ENCODE measurements at places on chromosomes 5 and 9.

DNA sequence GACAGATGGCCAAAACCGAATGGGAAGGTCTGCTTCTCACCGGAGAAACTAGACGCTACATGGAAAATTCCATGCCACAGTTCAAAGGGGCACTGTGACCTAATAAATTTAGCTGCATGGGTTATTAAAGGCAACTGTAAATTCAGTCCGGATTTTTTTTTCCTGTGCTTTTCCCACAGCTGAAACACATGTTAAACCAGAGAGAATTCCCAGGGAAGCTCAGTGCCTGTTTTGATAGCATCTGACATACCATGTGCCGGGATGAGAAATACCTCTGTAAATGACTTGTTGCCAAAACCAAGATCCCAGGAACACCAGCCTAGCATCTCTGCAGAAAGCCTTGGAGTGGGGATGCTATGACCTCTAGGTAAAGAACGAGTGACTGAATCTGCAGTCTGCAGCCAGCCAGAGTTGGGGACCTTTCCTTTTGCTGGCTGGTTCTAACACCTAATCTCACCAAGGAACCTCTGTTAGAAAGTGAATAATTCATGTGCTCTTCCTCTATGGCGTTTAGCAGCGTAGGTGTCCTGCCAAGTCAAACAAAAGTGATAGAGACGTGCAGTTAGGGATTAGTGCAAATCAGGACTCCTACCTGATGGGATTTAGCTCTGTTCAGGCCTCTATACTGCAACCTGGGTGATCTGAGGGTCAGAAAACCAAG lies 77.9 kb downstream of the SLIT3 start:
- no peak for DNase-seq

DNA sequence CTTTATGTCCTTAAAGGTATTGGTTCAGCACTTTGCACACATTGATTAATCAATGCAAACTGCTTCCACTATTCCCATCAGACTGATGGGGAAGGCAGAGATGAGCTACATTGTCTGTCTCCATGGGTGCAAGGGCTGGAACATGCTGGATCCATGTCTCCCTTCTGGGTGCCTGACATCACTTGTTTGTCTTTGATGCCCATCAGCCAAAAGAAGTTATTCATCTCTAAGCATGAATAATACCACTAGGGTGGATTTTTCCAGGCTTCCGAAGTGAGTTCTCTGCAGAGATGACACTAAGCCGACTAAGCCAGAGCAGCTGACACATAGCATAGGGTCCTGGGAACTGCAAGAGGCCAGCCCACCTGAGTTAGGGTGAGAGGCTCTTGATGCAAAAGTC lies 8.7 kb downstream of the FGF1 start:
- DNase-seq = no peak

- DNase-seq = no peak
These were observed 636.4 kb upstream of the ARRDC3 start for GRCh38 chr5:92019376-92019990.

- DNase-seq = no peak
These were observed 294.0 kb downstream of the SEC61B start for GRCh38 chr9:99515895-99516656.

- no peak for DNase-seq
These were observed 37.3 kb upstream of the WWC1 start for GRCh38 chr5:168254013-168254693.

- DNase-seq = no peak
These were observed 1.2 kb downstream of the SLC24A2 start for GRCh38 chr9:19787672-19788071.

DNA sequence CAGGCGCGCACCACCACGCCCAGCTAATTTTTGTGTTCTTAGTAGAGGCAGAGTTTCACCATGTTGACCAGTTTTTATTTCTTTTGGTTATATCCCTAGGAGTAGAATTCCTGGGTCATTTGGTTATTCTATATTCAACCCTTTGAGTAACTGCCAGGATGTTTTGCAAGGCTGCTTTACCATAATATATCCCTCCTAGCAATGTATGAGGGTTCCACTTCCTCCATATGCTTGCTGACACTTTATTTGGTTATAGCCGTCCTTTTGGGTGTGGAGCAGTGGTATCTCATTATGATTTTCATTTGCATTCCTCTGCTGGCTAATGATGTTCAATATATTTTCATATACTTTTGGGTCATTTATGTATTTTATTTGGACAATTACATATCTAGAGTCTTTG lies 81.2 kb downstream of the RAB24 start:
- no peak for DNase-seq

DNA sequence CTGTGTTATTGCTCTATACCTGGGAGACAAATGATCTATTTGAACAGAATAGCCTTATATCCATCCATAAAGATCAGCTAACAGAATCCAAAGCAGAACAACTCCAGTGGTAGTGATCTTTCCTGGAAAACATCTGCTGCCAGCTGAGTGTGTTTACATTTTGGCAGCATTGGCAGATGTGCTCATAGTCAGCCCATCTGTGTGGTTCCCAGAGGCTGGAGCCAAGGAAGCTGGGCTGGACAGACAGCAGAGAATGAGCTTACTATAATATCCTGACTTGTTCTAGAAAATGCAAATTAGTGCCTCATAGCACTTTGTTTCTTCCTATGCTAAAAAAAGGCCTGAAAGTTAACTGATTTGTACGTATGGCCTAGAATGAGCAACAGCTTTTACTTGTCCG lies 99.7 kb downstream of the ST8SIA4 start:
- no peak for DNase-seq

Data from GM13977 (cell line).